Effector memory CD8-positive, alpha-beta T cell (primary cell): ENCODE measurements at places on chromosomes 16 and 17.

GRCh38 chr16:28182183-28182582 is 29.6 kb downstream of the XPO6 start:
- peaks cover 24% of the 10 kb centered on the region for H3K36me3 ChIP-seq
- peak overlapping the region; percentile 77 for H3K27ac ChIP-seq

GRCh38 chr16:77402118-77402517 is 32.7 kb downstream of the ADAMTS18 start:
- H3K27me3 ChIP-seq, result peaks cover 6% of the 10 kb centered on the region
- H3K4me3 ChIP-seq, result no peak overlapping the region
- H3K27ac ChIP-seq, result no peak overlapping the region
- H3K4me1 ChIP-seq, result no peaks in the 10 kb centered on the region
- no peak for DNase-seq
- no peaks in the 10 kb centered on the region for H3K36me3 ChIP-seq

- no peak for DNase-seq
- H3K27ac ChIP-seq, result no peak overlapping the region
- H3K36me3 ChIP-seq, result peaks cover 40% of the 10 kb centered on the region
- H3K4me3 ChIP-seq, result no peak overlapping the region
- no peaks in the 10 kb centered on the region for H3K27me3 ChIP-seq
Measured at GRCh38 chr17:444879-445454, 92.4 kb upstream of the RPH3AL start.

GRCh38 chr17:74274709-74275340 is 791 bp downstream of the DNAI2 start:
- peaks cover 10% of the 10 kb centered on the region for H3K36me3 ChIP-seq
- peak overlapping the region; percentile 91 for H3K27ac ChIP-seq
- H3K27me3 ChIP-seq, result peaks cover 7% of the 10 kb centered on the region
- DNase-seq, result no peak
- H3K4me3 ChIP-seq, result peak overlapping the region; percentile 80

DNA sequence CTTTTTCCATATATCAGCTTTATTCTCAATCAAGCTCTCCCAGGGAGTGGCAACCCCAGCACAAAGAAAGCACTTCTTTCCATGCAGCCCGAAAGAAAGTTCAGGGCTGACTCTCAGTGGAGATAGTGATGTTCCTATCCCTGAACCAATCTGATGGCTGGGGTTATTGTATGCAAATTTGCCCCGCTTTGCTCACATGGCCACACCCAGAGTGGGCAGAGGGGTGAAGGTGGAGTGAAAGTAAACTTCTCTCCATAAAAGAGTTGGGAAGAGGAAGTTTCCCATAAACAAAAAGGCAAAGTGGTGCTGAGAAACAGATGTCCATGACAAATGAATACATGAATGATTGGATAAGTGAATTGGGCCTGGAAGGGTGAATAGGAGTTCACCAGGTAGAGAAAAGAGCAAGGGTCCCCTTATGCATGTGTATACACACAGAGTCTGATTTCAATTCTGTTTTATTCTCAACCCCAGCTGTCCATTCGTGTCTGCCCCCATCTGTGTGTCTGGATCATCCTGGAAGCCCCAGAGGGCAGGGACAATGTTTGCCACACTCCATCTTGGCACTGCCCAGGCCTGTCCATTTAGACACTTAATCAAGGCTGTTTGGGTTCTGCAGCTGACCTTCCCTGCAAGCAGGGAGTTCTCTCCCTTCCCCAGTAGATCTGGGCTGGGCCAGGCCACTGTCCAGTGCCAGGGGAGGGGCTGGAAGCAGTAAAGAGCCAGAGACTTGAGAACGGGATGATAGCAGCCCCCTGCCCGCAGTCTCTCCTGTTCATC is 14.1 kb upstream of the NGFR start:
- no peaks in the 10 kb centered on the region for H3K4me1 ChIP-seq
- DNase-seq, result no peak
- H3K27ac ChIP-seq, result no peak overlapping the region
- no peaks in the 10 kb centered on the region for H3K36me3 ChIP-seq

GRCh38 chr17:1110862-1111598 is 68.8 kb downstream of the ABR start:
- H3K4me1 ChIP-seq, result peaks cover 42% of the 10 kb centered on the region
- H3K36me3 ChIP-seq, result peaks cover 19% of the 10 kb centered on the region
- no peak for DNase-seq
- H3K27ac ChIP-seq, result peak overlapping the region; percentile 88
- peak overlapping the region; percentile 66 for H3K4me3 ChIP-seq
- no peaks in the 10 kb centered on the region for H3K27me3 ChIP-seq

GRCh38 chr16:72055911-72056310 is 1.6 kb downstream of the HP start:
- no peaks in the 10 kb centered on the region for H3K27me3 ChIP-seq
- no peak overlapping the region for H3K27ac ChIP-seq
- H3K36me3 ChIP-seq, result no peaks in the 10 kb centered on the region

DNA sequence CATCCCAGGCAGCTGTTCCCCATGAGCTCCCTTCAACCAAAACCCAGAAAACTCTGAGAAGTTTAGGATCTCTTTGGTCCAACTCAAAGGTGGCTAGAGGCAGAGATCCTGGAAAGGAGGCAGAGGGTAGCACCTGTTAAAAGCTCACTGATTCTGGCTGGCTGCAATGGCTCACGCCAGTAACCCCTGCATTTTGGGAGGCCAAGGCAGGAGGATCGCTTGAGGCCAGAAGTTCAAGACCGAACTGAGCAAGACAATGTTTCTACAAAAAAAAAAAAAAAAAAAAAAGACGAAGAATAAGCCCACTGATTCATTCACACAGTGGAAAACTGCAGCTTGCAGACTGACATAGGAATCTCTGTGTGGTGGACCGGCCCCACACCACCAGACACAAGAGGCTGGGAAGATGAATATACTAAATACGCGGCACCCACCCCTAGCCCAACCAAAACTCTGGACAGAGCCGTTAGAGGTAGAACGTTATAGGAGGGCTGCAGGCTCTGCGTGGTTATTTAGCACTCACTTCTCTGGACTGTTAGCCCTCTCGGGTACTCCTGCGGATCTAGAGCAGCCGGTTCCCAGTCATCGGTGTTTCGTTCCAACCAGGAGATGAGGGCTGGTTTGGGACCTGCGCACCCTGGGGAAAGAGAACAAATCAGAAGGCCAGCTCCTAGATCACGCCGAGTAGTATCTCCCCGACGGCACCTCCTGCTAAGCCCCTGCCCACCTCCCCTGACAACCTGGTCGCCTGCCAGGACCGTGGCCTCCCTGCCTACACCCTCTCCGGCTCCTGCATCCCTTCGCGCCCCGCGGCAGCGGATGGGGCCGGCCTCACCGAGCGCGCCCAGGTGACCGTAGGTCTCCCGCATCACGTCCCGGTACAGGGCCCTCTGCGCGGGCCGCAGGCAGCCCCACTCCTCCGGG is 925 bp downstream of the ZNF689 start:
- H3K27me3 ChIP-seq, result no peaks in the 10 kb centered on the region
- peak; percentile 42 for DNase-seq
- peak overlapping the region; percentile 98 for H3K27ac ChIP-seq
- H3K4me3 ChIP-seq, result peak overlapping the region; percentile 94
- H3K4me1 ChIP-seq, result peaks cover 17% of the 10 kb centered on the region

DNA sequence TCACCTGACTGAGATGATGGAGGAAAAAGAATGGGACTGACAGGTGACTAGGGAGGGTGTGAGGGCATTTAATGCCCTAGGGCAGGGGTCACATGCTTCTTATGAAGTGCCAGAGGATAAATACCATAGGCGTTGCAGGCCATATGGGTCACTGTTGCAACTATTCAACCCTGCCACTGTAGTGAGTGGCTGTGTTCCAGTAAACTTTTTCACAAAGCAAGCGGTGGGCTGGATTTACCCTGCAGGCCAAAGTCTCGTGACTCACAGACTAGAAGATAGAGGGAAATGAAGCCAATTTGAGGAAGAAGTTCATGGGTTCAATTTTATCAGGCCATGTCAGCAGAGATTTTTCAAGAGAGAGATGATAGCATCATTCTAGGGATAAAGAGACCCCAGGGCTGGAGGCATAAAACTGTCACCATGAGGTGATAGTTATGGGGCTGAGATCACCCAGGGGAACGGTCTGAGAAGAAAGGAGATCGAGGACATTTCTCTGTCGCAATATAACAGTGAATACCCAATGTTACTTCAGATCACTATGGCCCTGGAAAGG is 8.6 kb downstream of the ARHGAP17 start:
- no peaks in the 10 kb centered on the region for H3K27me3 ChIP-seq
- H3K27ac ChIP-seq, result peak overlapping the region; percentile 3
- H3K36me3 ChIP-seq, result peaks cover 13% of the 10 kb centered on the region
- no peak overlapping the region for H3K4me3 ChIP-seq

GRCh38 chr17:57121308-57122042 is 36.4 kb downstream of the AKAP1 start:
- H3K4me3 ChIP-seq, result no peak overlapping the region
- H3K27me3 ChIP-seq, result no peaks in the 10 kb centered on the region
- H3K27ac ChIP-seq, result no peak overlapping the region
- no peaks in the 10 kb centered on the region for H3K4me1 ChIP-seq
- no peak for DNase-seq
- H3K36me3 ChIP-seq, result peaks cover 23% of the 10 kb centered on the region

GRCh38 chr17:62778990-62779681 is 29.0 kb downstream of the MARCHF10 start:
- no peak overlapping the region for H3K4me3 ChIP-seq
- peaks cover 45% of the 10 kb centered on the region for H3K27me3 ChIP-seq
- H3K4me1 ChIP-seq, result no peaks in the 10 kb centered on the region

DNA sequence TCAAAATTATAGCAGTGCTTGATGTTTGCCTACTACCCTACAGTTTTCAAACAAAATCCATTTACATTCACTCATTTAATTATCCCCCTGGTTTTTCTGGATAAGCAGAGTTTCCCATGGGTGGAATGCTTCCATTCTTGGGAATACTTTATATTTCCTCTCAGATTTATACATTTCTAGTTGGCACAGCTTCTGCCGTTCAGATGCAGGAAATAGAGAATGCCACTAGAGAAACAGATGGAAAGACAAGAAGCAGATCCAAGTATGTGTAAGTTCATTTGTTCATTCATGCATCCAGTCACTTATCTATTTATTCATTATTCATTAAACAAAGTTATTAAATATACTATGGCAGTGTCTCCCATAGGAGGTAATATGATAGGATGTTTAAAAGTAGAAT is 65.0 kb upstream of the CACNG5 start:
- H3K4me3 ChIP-seq, result no peak overlapping the region
- no peaks in the 10 kb centered on the region for H3K27me3 ChIP-seq
- H3K36me3 ChIP-seq, result no peaks in the 10 kb centered on the region
- H3K27ac ChIP-seq, result no peak overlapping the region
- no peak for DNase-seq
- no peaks in the 10 kb centered on the region for H3K4me1 ChIP-seq
